ENCODE measurements at places on chromosomes 11 and 22.

DNA sequence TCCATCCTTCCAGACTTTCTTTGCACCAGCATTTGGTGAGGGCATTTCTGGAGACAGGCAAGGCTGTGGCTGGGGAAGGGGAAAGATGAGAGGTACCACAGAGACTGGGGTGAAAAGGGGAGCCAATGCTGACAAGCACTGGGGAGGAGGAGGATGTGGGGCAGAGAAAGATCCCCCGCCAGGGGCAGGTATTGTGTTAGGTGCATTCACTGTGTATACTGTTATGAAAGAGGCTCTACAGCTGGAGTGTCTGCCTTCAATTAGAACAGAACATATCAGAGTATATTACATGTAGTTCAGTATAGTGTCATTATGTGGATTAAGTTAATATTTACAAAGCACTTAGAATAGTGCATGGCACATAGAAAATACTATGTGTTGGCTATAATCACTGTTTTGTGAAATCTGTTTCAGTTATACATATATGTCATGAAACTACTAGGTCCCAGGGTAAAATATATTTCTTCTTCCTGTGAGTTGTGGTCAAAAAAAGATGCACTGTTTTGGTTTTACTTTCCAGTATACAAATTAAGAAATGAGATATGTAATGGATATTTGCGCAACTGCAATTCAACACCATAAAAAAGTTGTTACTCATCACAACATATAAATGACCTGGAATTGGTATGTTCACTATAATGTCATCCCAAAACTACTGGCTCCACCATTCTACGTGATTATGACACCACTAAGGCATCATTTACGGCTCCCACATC, 8.4 kb downstream of the MSANTD2 start:
- no peak for DNase-seq

DNA sequence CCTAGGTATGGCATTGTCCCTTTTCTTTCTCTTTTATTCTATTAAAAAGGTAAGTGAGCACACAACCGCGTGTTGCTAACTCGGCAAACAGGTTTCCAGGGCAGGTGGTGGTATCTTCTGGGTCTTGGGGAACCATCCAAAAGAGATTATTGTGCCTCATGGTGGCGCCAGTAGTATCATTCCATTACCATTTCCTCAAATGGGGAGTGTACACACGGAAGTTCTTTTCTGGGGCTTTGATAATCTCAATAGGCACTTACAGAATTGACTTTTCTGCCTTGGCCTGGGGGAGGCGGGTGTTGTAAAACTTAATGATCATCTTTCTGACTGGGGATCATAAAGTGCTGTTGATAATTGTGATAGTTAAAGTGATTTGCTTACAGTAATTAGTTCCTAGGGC, 234.1 kb downstream of the KIRREL3 start:
- no peak for DNase-seq

DNA sequence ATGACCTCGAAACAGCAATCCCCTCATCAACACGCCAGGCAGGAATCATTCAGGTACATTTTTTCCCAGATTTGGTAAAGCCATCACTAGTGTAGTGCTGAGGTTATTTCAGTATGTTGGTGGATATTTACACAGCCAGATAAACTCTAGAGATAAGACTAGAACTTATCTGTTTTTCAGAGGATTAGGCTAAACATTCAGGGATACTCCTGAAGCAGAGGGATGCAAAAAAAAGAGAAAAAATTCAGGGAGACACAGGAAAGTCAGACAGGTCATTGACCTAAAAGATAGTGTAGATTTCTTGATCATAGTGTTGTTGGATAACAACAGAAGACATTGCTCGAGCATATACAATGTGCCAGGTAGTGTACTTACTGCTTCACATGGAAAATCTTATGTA, 93.2 kb downstream of the ATM start:
- DNase-seq: no peak

- no peak for DNase-seq
These were observed 56.4 kb upstream of the PITPNB start for GRCh38 chr22:27975381-27976013.

DNA sequence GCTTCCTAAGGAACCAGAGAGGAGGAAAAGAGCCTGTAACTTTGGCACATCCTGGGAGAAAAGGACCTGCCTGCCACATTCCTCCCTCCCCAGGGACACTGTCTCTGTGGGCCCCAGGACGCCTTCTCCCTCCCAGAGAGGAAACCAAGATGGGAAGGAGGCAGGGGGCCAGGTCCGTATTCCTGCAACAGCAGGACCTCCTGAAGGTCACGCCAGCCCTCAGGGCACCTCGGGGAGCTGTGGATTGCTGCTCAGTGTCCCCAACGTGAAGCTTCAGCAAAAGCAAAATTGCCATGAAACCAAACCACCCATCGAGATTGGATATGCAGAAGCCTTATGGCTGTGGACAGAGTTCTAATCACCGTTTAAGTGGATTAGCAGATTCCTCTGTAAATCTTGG, 86.7 kb downstream of the ARHGAP8 start:
- no peak for DNase-seq

DNA sequence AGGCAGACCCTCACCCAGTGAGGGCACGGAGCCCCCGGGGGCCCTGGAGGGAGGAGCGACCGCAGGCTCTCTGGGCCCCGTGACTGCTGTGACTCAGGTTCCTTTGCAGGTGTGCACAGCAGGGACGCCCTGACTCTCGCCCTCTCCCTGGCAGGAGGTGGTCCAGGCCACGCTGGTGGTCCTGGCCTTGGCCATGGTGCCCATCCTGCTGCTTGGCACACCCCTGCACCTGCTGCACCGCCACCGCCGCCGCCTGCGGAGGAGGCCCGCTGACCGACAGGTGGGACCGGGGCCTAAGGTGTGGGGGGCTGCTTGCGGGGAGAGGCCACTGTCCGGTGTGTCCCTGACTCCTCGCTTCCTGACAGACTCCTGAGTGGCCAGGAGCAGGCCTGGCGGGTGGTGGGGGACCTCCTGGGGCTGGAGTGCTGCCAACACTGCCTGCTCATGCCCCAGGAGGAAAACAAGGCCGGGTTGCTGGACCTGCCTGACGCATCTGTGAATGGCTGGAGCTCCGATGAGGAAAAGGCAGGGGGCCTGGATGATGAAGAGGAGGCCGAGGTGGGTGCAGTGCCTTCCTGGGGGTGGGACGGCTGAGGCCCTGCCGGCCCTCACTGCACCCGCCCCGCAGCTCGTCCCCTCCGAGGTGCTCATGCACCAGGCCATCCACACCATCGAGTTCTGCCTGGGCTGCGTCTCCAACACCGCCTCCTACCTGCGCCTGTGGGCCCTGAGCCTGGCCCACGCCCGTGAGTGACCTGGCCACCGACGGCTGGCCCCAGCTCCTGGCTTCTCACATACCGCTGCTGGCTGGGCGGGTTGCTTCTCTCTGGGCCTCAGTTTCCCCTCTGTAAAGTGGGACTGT, 10.9 kb downstream of the TCIRG1 start:
- DNase-seq: no peak

DNA sequence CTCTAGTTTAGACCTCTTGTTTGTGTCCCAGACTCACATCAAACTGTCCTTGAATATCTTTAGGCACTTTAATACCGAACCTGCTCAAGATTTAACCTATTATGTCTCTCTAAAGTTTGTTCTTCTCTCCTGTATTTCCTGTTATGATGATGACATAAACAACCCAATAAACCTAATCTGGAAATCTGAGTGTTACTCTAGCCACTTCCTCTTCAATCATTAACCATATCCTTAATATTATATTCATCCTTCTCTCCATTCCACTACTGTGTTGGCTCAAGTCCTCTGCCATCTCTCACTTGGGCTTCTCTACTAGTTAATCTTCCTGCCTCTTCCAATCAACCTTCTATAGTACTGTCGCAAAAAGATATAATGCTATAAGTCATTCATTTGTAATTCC, 36.0 kb downstream of the COPB1 start:
- no peak for DNase-seq

- DNase-seq: no peak
These were observed 407.3 kb downstream of the NXPE2 start for GRCh38 chr11:115085461-115086210.

DNA sequence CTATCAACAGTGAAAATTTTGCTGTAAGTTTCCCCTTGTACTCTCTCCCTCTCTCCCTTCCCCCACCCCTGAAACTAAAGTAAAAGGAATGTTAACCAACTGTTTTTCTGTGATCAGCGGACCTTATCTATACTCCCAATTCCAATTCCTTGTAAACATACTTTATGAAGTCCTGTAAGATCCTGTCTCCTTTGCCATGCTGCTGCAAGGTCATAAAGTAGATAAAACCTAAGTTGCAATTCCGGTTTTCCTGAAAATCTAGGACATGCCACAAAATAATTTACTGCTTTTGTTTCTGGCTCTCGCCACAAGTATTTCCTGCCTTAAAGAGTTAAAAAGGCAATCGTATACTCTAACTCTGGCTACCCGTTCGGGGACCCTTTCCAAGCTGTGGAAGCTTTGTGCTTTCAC, 1469.0 kb downstream of the LRRC4C start:
- no peak for DNase-seq

GRCh38 chr11:73651661-73652045, 5.3 kb downstream of the PLEKHB1 start:
- DNase-seq: no peak

DNA sequence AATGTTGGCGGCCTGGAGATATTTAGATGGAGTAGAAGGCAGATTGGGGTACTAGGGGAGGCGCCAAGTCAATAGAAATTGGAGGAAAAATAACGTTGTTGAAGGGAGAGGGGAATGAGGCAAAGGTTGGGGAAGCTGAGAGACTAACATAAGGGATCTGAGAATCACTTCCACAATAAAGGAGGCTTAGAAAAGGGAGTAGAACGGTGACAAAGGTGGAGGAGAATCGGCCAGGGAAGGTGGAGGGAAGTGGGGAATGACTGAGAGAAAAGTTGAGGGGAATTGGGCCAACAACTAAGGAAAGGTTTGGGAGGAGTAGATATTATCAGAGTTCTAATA, 510 bp downstream of the PPME1 start:
- DNase-seq: no peak

DNA sequence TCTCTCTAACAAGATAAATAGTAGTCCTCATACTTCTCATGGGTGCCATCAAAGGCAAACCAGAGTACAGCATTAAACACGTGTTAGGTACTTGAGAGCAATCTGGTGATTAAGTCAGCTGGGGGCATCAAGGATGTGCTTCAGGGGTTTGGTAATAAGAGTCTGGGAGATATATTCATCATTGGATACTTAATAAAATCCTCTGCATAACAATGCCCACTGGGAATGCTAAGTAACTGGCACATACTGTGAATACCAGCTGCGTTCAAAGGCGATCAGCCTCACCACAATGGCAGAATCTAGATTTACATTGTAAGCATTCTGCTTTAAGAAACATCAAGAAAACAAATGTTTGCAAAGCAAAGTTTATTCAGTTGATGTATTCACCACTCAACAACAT, 268.6 kb upstream of the PITPNB start:
- no peak for DNase-seq

GRCh38 chr11:12508151-12508751, 130.9 kb downstream of the PARVA start:
- no peak for DNase-seq

DNA sequence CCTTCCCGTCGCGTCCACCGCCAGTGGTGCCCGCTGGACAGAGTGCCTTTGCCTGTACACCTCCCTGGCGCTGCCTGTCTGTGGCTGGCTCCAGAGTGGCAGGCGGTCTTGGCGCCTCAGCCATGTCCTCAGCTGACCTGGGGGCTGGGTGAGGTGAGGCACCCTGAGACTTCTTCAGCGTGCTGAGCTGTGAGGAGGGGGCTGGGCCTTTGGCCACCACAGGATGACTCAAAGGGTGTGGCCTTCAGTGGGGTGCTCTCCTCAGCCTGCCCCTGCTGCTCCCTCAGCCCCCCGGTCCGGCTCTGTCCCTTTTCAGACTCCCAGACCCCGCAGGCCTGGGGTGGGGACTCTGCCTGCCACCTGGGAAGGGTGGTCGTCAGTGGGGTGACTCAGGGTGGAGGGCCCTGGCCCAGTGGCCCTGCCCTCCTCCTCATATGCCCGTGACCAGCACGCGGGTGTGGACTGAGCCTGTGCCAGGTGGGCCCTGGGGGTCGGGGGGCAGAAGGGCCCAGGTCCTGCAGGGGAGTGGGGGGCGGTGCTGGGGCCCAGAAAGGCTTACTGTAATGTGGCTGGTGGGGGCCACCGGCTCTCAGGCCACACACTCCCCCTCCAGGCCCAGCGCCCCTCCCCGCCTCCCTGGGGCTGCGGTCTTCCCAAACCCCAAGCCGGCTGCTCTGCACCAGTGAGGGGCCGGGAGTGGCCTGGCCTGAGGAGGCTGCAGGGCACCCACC, 15.9 kb downstream of the CRELD2 start:
- peak; percentile 72 for DNase-seq

- no peak for DNase-seq
These were observed 11.2 kb upstream of the DGKZ start for GRCh38 chr11:46335890-46336562.

DNA sequence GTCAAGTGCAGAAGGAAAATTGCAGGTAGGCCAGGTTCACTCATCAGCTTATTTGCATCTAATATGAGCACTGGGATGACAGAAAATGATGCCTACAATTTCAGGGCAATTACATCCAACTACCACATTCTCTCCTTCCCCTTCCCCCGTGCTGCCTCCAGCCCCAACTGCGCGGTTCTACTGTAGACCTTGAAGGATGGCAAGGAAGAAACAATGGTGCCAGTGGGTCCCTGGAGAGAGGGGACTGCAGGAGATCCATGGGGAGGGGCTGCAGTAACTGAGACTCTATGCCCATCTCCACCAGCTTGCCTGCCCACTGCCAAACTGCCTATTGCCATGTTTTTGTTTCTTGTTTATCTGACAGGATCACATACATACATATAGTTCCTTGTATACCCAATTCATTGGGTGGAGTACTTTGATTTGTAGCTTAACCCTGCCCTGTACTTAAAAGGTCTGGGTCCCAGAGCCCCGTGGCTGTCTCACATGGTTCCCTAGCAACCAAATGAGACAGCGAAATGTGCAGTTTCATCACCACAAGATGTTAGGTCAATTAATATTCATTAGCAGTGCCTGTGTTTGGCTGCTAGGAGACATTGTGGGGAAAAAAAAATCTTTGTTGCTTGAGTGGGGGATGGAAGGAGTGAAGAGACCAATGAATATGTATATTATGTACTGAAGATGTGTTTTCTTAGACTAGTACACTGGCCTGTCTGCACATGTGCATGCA, 253.5 kb upstream of the PLET1 start:
- DNase-seq: no peak

GRCh38 chr11:120137187-120137610, 714 bp downstream of the TRIM29 start:
- DNase-seq: no peak

- DNase-seq: peak; percentile 74
These were observed 21.9 kb upstream of the SCN2B start for GRCh38 chr11:118198370-118198769.

- no peak for DNase-seq
These were observed 11.3 kb downstream of the ARFGAP2 start for GRCh38 chr11:47165253-47165840.

DNA sequence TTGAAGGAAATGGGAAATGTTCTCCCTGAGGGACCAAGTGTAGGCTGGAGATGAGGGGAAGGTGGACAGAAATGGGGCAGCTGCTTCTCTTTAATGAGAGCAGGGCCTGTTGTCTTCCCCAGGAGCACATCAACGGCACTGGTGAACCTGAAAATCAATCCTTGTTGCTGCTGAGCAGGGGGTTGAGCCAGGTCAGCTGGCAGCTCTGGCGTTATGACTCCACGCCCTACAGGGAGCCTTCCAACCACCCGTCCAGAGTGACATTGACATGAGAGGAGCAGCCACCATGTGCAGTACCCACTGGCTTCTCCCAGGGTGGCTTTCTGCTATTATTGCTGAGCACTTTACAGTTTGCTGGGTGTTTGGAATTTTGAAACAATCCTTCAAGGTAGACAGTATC, 116.9 kb upstream of the LDLRAD3 start:
- DNase-seq: no peak
